ENCODE measurements at places on chromosomes 6 and 20.

GRCh38 chr6:7016226-7016625 is 91.5 kb upstream of the RREB1 start:
- no peak for DNase-seq

GRCh38 chr20:57398231-57398821 is 7.1 kb downstream of the RBM38 start:
- DNase-seq, result peak; percentile 95

DNA sequence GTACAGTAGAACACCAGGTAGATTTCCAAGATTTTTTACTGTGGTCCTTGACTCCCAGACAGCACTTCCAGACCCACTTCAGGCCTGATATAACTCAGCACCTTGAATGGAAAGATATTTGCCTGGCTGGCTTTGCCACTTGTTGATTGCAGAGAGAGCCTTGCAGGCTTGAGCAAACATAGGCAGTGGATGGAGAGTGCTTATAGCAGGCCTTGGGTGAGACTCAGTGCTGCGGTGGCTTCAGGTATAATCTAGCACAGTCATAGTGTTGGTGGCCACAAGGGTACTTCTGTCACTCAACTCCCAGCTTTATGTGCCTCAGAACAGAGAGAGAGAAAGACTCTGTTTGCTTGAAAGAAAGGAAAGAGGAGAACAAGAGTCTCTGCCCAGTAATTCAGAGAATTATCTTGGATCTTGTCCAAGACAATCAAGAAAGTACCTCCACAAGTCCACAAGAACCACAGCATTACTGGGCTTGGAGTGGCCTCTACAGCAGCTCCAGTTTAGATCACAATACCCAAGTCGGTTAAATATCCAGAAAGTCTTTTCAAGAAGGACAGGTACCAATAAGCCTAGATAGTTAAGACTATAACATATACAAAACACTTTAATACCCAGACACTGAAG is 70.5 kb upstream of the FKBP1C start:
- no peak for DNase-seq

- no peak for DNase-seq
Observed at GRCh38 chr6:113732384-113732966, 124.7 kb upstream of the MARCKS start.

DNA sequence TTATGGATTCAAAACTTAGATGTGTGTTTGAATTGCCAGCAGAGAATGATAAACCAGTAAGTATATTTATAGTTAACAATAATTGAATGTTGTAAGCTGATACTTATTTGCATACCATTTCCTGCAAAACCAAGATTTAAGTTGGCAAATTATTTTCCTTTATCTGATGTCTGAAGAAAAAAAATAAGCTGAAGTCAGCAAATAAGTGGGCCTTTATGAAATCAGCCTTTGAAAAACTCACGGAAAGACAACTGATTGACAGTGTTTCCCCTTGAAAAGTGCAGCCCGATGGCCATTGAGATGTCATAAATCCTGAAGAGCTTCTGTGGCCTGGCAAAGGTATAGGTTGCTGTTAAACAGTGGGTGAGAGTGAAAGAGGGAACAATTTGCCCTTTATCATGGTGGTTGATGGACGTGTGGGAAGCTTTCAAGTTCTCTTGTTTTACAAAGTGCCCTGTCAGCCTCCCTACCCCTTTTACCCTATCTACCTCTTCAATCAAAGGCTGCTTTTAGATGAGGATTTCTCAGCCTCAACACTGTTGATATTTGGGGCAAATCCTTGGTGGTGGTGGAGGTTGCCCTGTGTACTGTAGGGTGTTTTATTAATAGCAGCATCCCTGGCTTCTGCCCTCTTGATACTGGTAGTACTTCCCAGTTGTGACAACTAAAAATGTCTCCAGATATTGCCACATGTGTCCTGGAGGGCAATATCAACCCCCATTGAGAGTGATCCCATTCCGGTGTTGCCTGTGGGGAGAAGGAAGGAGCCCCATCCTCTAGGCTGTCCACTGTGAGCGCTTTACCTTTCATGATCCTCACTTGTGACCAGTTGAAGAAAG is 50.2 kb downstream of the VAPB start:
- no peak for DNase-seq

GRCh38 chr20:8534368-8535160 is 402.5 kb downstream of the PLCB1 start:
- no peak for DNase-seq

All from stimulated activated naive CD4-positive, alpha-beta T cell (primary cell).